ENCODE measurements at places on chromosomes 5 and 9. TPM values are rescaled to one million over a fixed set of nuclear protein-coding genes. Genes with fewer than 3 reads are reported as not detected.

- DNase-seq: no peak
Observed at GRCh38 chr9:1071730-1072129, 21.6 kb downstream of the DMRT2 start.

- no peak for DNase-seq
Observed at GRCh38 chr5:125298258-125298657, 551.8 kb upstream of the ZNF608 start.

- DNase-seq: no peak
Observed at GRCh38 chr9:110058304-110058953, 149.5 kb downstream of the C9orf152 start.

GRCh38 chr5:27144456-27144855, 106.1 kb upstream of the CDH9 start:
- no peak for DNase-seq

- no peak for DNase-seq
Observed at GRCh38 chr5:50726475-50727148, 60.2 kb downstream of the PARP8 start.

GRCh38 chr5:158233735-158234322, 374.9 kb upstream of the CLINT1 start:
- DNase-seq: no peak

- DNase-seq: no peak
Observed at GRCh38 chr5:72511366-72511765, 4.2 kb upstream of the ZNF366 start.

GRCh38 chr5:147391781-147392180, 118.1 kb downstream of the DPYSL3 start:
- DNase-seq: no peak

DNA sequence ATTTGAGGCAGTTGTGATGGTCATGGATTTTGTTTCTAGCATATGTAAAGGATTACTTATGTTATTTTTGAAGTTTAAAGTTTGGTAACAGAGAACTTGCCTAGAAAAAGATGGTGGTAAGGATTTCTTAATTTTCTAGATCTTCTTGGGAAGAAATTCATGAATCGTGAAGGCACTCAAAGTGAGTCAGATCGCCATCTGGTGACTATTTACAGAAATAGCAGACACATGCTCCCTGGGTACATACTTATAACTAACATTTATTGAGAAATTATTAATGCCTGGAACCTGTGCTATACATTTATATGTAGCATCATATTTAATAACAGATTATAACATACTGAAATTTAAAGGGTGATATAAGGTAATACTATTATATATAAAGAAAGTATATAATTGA, 299.7 kb downstream of the IZUMO3 start:
- DNase-seq: no peak

DNA sequence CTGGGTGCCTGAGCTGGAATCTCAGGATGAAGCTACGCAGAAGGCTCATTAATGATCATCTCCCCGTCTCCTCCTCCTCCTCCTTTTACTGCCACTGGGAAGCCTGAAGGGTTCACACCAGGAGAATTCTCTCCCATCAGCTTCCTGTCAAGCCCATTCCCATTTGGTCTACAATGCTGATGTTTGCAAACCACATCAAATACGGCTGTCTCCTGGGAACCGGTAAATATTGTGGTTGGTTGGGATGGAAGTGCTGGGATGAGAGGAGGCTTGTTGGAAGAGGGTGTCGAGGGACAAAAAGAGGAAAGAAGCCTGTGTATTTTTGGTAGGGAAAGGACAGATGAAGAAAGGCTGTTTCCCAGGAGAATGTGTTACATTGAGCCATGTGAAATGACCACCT, 13.2 kb upstream of the S1PR3 start:
- DNase-seq: no peak

- no peak for DNase-seq
Observed at GRCh38 chr5:129748913-129749880, 1.3 kb downstream of the MINAR2 start.

DNA sequence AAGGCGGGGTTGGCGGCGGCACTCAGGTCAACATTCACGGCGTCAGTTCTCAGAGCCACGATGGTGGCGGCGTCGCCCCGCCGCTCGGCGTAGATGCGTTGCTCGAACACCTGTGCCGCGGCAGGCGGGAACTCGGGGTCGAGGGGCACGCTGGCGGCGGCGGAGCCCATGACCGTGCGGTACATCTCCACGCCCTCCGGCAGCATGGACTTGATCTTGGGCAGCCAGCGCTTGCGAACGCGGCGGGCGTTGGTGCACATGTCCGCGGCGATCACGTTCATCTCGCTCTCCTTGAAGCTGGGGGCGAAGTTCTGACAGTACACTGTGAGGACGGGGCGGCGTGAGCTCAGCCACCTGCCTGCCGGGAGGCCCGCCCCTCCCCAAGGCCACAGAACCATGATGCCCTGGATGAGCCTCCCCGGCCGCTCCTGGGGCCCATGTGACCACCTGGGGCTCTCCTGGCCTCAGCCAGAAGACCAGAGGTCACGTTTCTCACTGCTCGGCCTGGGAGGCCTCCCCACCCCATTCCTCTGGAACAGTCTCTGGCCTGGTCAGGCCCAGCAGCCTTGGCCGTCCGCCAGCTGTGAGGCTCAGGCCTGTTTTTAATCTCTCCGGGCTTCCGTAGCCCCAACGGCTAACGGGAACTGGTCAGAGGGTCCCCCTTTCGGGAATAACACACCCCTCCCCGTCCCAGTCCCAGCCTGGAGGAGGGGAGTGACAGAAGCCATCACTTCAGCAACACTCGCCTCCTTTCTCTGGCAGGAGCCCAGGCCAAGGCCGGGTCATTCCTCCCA, 50.7 kb upstream of the UBAC1 start:
- peak; percentile 93 for DNase-seq

GRCh38 chr9:129568560-129569501, 52.1 kb downstream of the C9orf50 start:
- DNase-seq: peak; percentile 76

DNA sequence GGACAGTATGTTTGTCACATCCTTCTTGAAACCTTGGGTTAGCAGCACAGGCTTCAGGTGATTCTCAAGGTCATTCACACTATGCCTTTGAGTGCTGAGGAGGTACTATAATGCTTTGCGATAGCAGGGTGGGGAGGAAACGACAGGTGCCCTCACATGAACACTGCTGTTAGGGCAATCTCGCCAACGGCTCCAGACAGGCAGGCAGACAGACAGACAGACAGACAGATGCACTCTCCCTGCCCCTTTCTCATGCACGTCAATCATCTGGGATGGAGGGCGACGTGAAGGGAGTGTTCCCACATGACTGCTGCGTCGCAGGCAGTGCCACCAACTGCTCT, 82.9 kb downstream of the RAPGEF1 start:
- no peak for DNase-seq

DNA sequence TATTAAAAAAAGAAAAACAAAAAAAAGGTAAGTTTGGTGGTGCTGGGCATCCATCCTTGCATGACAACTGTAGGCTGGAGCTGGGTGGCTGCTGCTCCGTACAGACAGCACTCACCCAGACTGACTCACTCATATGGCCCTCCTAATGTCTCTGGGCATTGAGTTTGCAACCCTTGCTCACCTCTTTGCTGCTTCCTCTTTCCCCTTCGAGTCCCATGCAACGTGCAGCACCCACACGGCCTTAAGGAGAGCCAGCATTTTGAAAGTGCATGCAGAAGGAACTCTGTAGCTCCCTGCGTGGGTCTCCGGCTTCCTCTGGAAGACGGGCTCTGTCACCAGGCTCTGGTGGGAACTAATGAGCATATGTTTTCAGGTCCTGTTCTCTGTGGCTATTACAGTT, 60.5 kb upstream of the ENTREP1 start:
- DNase-seq: no peak

DNA sequence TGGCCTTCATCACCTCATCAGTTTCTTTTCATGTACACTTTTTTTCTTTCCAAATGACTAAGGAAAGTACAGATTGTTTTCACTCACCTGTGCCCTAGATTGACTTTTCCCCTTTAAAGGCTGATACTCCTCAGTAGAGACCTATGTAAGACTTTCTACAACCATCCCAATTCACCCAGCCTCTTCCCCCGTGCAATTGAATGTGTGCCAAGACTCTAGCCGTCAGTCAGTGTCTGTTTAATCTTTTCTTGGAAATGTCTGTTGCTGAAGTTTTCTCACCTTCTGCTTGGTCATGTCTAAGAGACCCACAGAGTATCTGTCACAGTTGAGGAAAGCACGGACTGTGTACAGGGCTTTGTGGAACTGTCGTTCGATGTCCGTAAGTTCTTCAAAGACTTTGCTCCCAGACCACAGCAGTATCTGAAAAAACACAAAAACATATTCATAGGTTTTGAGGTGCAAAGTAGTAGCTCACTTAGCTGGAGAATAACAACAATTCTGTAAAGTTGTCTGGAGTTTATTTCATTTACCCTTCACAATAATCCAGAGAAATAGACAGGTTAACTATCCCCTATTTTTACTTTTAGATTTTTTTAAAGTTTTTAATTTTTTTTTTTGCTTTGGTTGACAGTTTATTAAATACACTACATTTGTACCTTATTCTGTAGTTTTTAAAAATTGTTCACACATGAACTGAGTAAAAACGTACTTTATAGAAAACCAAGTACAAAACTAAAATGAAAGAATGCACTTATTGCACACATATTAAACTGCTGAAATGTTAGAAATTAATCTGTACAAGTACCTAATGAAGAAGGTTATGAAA, 13.6 kb downstream of the PDE6A start:
- DNase-seq: no peak

DNA sequence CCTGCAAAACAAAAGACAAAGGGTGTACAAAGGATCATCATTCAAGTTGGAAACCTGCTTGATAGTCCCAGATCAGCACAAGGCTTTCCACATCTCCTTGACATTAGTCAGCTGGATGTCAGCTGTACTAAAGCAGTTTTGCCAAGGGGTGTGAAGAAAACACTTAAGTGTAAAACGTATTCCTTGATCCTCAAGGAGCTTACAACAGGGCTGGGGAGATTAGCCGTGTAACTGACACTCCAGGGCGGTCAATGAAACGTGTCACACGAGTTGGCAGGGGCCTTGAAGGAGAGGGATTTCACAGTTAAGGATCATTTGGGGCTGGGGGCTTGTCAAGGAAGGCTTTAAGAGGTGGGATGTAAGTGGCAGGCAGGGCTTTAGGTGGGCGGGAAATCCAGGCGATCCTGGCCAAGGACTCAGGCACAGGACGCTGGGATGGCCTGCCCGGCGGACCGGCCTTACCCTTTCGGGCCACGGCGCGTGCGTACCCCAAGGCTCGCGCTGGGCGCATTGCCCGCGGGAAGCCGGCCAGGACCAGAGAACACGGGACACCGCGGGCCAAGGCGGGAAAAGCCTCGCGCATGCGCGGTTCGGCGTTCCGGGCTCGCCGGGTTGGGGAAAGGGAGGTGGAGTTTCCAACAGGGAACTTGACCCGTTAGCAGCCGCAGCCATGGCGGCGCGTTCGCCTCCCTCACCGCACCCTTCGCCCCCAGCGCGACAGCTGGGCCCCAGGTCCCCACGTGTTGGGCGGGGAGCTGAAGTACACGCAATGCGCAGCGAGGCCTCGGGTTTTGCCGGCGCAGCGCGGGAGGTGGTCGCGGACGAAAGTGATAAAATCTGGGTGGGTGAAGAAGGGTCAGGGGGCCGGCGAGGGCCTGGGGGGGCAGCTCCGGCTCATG, at the start of gene CNTLN:
Gene CNTLN (plus strand): TSS at position 645 of the 899 bp plus-strand sequence. CDS start 26 bp downstream, at position 671.
- DNase-seq: peak; percentile 96

DNA sequence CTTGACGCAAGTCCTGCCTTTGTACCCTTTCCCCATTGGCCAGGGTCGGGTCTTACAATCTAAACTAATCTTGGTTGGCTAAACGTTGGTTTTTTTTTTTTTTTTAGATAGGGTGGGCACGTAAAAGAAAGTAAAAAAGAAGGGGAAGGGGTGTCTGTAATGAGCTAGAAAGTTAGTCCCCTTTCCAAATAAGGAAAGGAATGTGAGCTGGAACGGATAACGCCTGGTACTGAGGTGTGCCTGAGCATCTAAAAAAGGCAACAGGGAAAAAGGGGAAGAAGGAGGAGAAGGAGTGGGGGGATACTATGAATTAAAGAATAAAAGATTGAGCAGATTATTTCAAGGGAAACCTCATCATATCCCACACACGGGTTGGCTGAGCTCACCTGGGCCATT, 66.2 kb upstream of the IL17B start:
- DNase-seq: no peak

DNA sequence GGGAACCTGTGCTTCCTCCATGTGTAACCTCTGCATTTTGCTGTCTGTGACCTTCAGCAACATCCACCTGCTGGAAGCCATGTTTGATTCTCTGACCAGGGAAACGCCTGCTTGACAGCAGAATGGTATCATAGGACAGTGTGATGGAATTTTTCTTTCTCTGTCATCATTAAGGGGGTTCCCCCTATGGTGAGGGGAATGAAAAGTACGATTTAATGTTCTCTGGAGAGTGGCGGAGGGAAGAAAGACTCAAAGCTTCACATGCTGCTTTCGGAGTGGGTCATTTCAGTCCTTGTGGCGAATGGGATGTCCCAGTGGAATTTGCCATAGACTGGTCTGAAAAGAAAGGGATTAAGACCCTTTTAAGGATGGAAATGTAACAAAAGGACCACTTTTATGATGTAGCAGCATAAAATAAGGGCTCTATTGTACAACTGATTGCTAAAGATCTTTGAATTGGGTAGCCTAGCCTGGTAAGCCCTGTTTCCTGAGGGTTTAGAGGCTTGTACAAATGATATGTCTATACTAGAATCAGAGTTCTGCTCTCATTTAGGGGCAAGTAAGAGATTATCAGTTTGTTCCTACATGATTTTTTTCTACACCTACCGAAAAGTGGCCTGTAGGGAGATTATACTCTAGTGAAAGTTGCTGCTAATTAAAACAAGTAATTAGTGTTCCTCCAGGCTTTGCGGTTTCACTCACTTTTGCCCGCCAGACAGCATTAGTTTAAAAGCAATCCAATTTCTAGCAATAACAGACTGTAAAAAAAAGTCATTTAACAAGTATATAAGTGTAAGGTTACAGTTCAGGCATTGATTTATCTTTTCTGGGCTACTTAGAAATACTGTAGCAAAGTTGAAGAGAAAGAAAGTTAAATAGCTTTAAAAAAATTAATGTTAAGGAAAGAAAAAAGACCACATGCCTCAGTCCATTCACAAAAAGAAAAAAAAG, 904.5 kb downstream of the NR2F1-AS1 start:
- DNase-seq: no peak

DNA sequence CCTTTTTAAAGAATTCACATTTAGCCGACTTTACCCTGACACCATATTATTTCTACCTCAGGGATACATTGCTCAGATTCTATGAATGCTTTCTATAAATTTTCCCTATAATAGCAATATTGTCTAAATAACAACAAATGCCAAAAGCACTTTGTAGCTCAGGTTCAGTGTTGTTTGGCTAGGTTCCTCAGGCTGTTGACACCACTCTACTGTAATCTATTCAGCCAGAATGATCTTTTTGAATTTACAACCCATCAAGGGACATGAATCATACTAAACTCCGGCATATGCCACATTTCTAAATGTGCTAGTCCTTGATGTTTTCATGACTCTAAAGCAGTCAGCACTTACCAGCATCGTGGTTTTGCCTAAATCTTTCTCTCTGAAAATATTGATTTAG, 641.5 kb upstream of the CDH10 start:
- DNase-seq: no peak

- DNase-seq: no peak
Observed at GRCh38 chr9:109274884-109275730, 45.8 kb downstream of the EPB41L4B start.

Gene CFAP157
- not detected for total RNA-seq

Gene TMEM252
- total RNA-seq: not detected

Gene HCN1
- not detected for total RNA-seq

Gene GLT6D1
- total RNA-seq: not detected

Gene CNTNAP3B
- 6.8 TPM for total RNA-seq

Gene ASS1
- total RNA-seq: 84.8 TPM

Gene TAF11L5
- total RNA-seq: not detected

Gene GRM6
- total RNA-seq: not detected

Gene TMOD1
- 192 TPM for total RNA-seq

Gene BHMT2
- total RNA-seq: 8.9 TPM

All from Right ventricle myocardium inferior (tissue), 1 donor.